ENCODE measurements at places on chromosomes 1 and 21.

GRCh38 chr1:118736322-118736721 is 251.8 kb downstream of the TBX15 start:
- no peak for DNase-seq

GRCh38 chr1:19400875-19401534 is 84.3 kb downstream of the CAPZB start:
- no peak for DNase-seq

DNA sequence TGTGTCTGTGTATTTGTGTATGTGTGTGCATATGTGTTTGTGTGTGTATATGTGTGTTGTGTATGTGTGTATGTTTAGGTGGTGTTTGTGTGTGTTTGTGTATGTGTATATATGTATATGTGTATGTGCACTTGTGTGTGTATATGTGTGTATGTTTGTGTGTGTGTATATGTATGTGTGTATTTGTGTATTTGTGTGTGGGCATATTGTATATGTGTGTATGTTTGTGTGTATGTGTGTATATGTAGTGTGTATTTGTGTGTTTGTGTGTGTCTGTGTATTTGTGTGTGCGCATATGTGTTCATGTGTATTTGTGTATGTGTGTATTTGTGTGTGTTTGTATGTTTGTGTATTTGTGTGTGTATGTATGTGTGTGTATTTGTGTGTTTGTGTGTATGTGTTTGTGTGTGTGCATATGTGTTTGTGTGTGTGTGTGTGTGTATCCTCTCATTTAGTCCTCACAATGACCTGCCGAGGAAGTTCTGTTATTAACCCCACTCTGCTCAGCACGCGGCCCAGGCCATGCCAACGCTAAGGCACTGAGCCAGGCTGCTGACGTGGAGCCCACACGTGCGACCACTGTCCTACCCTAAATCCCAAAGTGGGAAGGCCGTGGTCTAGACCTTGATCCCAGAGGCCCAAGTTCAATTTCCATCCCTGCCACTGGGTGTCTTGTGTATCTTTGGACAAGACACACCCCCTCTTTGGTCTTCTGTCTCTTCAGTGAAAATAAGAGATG is 43.2 kb upstream of the TMEM51 start:
- no peak for DNase-seq

DNA sequence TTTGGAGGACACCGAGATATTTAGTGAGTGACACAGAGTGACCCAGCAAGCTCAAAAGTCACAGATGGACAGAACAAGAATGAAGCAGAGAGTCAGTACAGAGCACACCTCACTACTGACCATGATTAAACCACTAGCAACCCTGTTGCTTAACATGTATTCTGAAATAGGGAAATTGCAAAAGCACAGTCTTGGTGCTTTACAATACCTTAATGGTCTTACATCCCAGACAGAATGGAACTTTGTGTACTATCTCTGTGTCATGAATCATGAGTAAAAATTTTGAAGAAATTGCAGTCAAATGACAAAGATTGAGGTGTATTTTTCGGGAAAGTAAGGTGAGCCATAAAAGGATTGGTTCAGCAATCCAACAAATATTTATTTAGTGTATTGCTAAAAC is 2.7 kb upstream of the SAMSN1 start:
- no peak for DNase-seq

DNA sequence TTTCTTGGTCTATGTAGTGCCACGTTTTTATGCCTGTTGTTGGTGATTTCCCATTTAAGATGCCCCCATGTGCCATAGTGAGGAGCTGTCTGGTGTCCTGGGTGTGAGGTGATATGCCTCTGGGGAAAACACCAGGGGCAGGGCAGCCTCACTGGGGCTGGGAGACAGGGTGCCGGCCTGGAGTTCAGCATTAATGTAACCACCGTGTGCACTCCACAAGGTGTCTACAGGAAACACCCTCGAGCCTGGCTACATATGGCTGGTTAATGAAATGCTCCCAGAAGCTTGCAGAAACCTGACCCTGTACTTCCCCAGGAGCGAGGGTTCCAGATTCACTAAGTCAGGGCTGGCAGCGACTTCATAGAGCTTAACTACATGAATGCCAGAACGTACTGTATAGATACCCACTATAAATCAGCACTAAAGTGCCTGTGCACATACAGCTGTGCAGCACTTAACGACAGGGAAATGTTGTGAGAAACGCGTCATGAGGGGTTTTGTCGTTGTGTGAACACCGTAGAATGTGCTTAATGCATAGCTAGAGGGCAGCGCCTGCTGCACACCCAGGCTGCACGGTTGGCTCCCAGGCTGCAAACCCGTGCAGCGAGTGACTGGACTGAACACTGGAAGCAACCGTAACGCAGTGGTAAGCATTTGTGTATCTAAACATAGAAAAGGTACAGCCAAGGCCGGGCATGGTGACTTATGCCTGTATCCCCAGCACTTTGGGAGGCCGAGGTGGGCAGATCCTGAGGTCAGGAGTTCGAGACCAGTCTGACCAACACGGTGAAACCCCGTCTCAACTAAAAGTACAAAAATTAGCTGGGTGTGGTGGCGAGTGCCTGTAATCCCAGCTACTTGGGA is 10.4 kb downstream of the TFF2 start:
- DNase-seq, result no peak

DNA sequence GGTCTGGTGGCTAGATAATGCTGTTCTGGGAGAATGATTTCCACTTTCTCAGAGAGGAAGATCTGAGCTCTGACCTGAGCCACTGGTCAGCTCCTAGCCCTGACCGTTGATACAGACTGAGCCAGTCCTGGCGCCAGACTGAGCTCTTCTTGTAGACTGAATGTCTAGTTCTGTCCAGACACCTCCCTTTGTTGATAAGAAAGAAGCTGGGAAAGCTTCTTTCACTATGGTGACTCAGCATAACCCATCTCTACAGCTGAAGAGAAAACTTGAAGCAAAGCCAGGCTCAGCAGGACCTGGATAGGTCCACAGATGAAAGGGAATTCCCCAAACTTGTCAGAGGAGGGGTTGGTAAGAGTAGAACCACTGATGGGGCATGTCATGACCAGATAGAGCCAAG is 9.9 kb upstream of the TRABD2B start:
- DNase-seq, result no peak

Data from CD4-positive, alpha-beta T cell treated with Interleukin-12 subunit alpha and Interleukin-12 subunit beta, for 1 hour (primary cell).